Stimulated activated CD4-positive, alpha-beta T cell treated with anti-CD3 and anti-CD28 coated beads, TNF-alpha, amount 100 ng/mL, for 24 hours (primary cell): ENCODE measurements at places on chromosomes 11 and 22.

DNA sequence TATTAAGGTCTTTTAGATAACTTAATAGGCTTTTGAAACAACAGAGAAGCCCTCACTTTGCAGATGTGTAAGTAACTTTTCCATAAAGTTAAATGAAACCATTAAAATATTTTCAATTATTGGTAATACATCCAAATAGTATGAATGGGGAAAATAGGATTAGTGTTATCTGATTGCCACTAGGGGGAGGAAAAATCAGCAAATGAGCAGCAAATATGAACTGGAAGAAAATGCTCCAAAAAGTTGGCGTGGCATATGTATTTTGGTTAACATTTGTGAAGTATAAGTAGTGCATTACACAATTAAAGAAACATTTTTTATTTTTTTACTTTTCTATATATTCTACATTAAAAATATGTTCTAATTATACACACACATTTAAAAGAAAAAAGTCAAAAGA lies 259.8 kb upstream of the ANO5 start:
- DNase-seq: no peak

DNA sequence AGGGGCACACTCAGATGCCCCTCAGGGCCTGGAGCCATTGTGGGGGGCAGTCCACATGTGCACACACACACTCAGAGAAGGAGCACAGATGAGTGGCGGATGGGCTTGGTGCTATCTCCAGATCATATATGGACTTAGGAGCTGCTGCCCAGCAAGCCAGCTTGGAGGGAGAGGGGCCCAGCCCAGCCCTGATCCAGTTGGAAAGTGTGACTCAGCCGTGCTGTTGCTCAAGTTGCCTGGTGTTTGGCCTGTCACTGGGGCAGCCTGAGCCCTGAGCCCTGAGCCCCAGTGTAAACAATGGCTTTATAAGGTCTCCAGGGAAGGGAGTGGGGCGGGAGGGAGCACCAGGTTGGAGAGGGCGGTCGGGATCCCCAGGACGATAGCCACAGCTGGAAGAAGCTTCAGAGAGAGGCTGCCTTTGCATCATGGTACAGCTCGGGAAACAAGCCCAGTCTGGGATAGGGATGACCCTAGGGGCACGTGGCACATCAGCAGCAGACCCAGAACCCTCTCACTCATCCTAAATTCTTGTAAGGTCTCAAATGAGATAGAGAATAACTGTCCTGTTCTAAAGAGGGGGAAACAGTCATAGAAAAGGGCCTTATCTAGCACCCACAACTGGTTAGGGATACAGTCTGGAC lies 4.8 kb downstream of the SELENOM start:
- no peak for DNase-seq

GRCh38 chr22:27099946-27100722 lies 442.7 kb downstream of the MIAT start:
- no peak for DNase-seq

GRCh38 chr11:28822576-28822975 lies 714.4 kb downstream of the METTL15 start:
- no peak for DNase-seq

DNA sequence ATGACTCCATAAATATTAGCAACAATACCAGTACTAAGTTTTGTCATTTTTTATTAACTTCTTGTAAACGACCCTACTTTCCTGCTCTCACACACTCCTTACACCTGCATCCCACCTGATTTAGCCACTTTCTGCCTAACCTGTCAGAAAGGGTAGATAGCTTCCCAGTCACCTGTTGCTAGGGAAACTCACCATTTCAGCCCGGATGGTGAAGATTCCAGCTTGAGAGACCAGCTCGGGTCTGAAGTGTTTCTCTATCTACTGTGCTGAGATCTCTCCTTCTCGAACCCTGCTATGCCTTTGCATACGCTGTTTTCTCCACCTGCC lies at the start of gene PARVG:
TSS of gene PARVG (plus strand) at position 220 of the 327 bp plus-strand sequence. CDS start 2,405 bp downstream, outside the sequence.
- DNase-seq: peak; percentile 16

GRCh38 chr11:43644621-43645299 lies 35.8 kb upstream of the HSD17B12 start:
- no peak for DNase-seq
